ENCODE measurements at places on chromosomes 13 and 19.

GRCh38 chr19:5124111-5124855, 155.4 kb downstream of the KDM4B start:
- no peak for DNase-seq

DNA sequence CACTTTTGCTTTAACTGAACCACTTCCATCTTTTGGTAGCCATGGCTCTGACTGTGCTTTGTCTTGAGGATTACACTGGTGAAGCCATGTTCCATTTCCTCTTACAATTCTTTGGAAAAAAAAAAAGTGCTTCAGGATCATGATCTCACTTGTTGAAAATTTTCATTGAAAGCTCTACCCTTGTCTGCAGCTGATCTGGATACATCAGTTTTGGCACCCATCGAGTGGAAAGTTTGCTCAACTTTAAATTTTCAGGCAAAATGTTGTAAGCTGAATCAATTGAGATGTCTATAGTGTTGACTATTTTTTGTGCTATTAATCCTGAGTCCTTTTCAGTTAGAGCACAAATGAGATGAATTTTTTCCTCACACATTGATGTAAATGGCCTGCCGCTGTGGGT, 48.3 kb upstream of the RFXAP start:
- no peak for DNase-seq

DNA sequence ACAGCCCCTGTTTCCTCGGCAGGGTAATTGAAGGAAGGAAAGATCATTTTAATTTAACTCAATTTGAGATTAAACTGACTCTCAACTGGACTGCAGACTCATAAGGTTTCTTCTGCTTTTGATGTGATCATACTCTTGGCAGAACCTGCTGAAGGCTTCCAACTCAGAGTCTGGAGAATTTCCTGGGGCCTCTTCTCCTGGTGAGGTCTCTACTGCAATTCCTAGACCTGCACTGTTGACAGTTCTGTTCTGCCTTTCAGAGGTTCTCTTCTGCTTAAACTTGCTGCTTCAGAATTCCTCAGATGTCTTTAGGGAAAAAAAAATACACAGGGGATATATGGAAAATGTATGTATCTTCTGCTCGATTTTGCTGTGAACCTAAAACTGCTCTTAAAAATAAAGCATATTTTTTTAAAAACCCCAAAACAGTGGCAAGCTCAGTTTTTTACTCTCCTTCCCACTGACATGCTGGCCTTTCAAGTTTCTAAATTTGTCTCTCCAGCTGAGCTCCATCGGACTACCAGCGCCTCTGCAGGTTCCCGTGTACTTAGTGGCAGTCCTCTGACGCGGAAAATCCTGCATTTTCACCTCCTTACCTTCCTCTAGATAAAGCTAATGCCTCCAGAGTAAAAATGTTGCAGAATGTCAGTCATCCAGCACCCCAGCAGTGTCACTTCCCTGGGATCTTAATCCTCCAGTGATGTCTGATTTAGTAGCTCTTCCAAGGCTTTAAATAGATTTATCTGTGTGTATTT, 733.5 kb upstream of the SGCG start:
- no peak for DNase-seq

- DNase-seq: no peak
Observed at GRCh38 chr13:64997438-64997837, 2232.7 kb downstream of the PCDH9 start.

- DNase-seq: no peak
Observed at GRCh38 chr19:17184371-17184841, 30.8 kb upstream of the USE1 start.

All from NCI-H2227 treated with DMSO at 0.1 percent for 48 hours (cell line).